ENCODE measurements at places on chromosomes 2 and 18. TPM values are rescaled to one million over a fixed set of nuclear protein-coding genes. Genes with fewer than 3 reads are reported as not detected.

Gene ZDBF2
- 15.8 TPM for total RNA-seq

Gene ADGRF3
- 1.5 TPM for total RNA-seq

Gene KCNK3
- not detected for total RNA-seq

Gene SP140
- total RNA-seq = 23.1 TPM

Gene IL18RAP
- total RNA-seq = 1.2 TPM

DNA sequence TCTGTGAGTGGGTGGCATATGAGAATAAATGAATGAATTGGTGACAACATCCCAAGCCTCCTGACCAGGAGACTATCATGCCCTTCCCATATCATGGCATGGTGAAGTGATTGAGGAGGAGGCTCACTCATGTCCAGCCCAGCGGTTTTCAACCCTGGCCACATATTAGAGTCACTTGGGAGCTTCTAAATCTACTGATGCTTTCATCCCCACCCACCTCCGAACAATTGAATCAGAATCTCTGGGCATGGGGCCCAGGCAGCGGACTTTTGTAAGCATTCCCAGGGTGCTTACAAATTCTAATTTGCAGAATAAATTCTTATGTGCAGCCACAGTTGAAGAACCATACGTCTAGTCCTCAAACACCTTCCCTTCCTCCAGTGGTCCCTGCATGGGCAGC is 81.7 kb upstream of the SEC11C start:
- no peak for DNase-seq

- DNase-seq = no peak
Measured at GRCh38 chr18:44887227-44887631, 206.5 kb downstream of the SETBP1 start.

- DNase-seq = no peak
Measured at GRCh38 chr18:5365443-5365842, 69.9 kb upstream of the ZBTB14 start.

DNA sequence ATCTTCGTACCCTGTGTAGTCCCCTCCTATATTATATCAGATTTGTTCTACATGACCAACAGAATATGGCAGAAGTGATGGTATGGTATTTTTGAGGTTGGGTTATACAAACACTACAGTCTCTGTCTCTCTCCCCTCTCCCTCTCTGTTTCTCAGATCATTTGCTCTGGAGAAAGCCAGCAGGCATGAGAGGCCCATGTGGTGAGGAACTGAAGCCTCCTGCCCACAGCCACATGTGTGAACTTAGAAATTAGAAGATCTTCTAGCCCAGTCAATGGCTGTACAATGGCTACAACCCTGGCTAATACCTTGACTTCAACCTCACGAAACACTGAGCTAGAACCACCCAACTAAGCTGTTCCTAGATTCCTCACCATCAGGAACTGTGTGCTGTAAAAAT is 250.6 kb downstream of the SMAD2 start:
- DNase-seq = no peak

DNA sequence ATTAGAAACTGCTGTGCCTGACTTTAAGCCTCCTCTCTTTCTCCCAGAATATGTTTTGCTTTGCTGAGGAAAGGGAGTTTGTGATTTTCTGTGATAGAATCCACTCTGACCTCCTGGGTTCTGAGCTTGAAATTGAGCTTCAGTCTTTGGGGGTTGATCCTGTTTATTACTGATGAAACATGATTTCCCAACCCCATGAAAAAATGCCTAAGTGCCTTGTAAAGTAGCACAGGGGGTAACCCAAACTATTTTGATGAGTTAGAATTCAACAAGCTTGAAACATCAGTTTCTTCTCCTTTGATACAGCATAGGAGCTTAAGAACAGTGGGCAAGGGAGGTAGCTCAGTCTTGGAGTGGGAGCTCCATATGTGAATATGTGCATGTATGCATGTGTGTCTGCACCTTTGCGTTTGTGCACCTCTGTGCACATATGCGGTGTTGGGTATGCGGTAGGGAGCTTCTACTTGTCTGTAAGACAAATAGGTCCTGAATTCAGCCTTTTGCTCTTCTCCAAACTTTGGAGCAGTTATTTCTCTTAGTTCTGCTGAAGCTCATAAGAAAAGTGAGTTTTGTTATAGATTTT is 364.6 kb downstream of the OSR1 start:
- no peak for DNase-seq

GRCh38 chr2:96345438-96345837 is 9.9 kb downstream of the NCAPH start:
- DNase-seq = no peak

DNA sequence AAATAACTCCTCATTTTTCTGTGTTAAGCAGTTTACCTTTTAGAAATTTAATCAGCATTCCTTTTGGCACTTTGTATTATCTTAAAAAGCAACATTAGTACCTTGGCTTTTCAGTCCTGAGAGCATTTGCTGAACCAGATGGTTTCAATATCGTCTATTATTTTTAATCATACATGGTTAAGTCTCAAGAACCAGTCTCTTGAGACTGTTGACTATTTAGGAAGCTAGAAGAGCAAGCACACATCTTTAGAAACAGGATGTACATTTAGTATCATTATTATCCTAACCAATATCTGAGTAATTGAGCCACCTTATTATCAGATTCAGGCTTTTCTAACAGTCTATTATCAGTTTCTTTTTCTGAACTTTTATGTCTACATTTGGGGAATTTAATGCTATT is 28.2 kb upstream of the ZEB2 start:
- no peak for DNase-seq

GRCh38 chr2:27977731-27978312 is 87.3 kb downstream of the BABAM2 start:
- DNase-seq = no peak

DNA sequence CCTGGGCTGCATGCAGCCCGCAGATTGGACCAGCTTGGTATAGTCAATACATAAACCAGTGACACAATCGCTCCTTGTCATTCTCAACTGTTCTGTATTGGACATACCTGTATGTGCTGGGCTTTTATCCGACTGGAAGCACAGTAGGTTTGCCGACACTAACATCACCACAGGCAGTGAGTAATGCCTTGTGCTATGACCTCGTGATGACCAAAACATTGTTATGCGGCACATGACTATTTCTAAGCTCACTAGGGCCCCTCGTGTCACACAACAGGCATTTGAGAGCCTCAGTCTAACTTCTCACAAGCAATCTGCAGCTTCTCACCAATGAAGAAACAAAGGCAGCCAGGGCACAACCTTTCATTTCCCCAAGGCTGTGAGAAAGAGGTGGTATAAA is 320.8 kb downstream of the AFF3 start:
- DNase-seq = no peak

DNA sequence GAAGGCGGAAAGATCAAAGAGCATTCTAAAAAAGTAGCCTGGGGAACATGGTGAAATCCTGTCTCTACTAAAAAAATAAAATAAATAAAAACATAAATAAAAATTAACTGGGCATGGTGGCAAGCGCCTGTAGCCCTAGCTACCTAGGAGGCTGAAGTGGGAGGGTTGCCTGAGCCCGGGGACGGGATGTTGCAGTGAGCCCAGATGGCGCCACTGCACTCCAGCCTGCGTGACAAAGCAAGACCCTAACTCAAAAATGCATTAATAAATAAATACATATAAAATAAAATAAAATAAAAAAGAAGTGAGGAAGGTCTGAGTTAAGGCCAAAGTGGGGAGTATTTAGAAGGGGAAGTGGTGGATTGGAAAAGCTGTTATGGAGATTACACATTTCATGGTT is 1.3 kb upstream of the PSMD14 start:
- no peak for DNase-seq

DNA sequence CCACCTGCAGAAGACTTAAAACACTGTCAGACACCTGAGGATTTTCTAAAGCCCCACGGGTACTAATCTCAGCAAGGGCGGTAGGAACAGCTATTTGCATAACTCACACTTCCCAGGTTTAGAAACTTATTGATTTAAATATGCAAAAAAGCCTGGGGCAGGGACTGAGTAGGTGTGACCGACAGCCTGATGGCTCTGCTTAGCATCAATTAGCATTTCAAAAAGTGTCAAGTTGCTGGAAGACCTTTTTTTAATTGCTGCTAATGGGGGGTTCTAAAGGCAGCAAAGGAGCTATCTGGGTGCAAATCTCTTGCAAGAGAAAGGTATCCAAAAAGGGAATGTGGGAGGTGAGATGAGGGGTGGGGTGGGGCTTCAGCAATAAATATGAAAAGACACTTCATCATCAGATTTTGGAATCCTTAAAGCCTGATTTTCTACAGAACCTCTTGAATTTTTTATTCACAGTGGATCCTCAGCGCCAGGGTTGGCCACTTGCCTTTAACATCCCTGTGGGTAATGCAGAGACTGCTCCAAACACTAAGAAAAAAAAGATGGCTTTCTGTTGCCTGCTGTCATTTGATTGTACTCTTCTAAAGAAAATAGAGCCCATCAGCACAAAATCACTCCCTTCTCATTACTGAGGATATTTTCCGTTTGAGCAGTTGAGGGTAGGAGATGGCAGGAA is 121.1 kb upstream of the RMP24 start:
- DNase-seq = no peak

Data from naive thymus-derived CD8-positive, alpha-beta T cell (primary cell).